CD8-positive, alpha-beta memory T cell (primary cell): ENCODE measurements at places on chromosomes 5 and 9. TPM values are rescaled to one million over a fixed set of nuclear protein-coding genes. Genes with fewer than 3 reads are reported as not detected.

GRCh38 chr5:45508135-45508534 is 188.0 kb downstream of the HCN1 start:
- no peaks in the 10 kb centered on the region for H3K36me3 ChIP-seq
- DNase-seq: no peak
- H3K27me3 ChIP-seq: no peaks in the 10 kb centered on the region
- H3K27ac ChIP-seq: no peak overlapping the region
- no peak overlapping the region for H3K4me3 ChIP-seq

The C5orf22 gene
- 29.8 TPM for total RNA-seq

DNA sequence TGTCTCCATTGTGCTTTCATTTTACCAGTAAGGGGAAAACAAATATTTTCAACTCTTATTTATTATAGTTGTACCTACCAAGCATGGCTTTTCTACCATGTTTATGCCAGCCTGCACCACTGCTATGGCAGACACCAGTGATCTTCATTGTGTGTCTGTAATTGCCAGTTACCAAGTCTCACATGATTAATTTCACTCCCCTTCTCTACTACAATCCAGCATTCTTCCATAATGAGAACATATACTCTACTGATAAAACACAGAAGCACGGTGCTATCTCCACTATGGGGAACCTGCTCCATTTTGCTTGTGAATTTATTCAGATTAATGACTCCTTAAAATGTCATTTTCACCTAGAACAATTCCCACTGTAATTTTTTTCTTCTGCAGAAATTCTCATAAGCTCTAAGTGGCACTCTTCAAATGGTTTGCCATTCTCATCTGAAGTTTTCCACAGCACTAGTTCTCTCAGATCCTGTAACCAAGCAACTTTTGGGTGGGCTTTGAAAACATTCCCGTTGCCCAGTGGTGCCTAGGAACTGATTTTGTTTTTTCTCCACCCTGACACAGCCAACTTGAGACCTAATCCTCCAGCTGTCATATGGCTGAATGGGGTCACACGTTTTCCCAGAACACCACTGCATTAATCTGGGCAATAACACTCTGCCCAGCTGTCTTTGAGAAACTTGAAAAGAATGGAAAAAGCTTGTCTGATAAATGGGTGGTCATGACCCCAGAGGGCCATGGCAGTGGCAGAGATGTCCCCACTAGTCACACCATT is 222.7 kb upstream of the RASEF start:
- H3K27ac ChIP-seq: no peak overlapping the region
- no peaks in the 10 kb centered on the region for H3K4me1 ChIP-seq
- DNase-seq: no peak
- no peaks in the 10 kb centered on the region for H3K36me3 ChIP-seq

The ANKH gene
- 80.0 TPM for total RNA-seq

GRCh38 chr5:124454081-124454480 is 292.4 kb downstream of the ZNF608 start:
- no peaks in the 10 kb centered on the region for H3K27me3 ChIP-seq
- no peaks in the 10 kb centered on the region for H3K4me1 ChIP-seq
- no peak overlapping the region for H3K27ac ChIP-seq

DNA sequence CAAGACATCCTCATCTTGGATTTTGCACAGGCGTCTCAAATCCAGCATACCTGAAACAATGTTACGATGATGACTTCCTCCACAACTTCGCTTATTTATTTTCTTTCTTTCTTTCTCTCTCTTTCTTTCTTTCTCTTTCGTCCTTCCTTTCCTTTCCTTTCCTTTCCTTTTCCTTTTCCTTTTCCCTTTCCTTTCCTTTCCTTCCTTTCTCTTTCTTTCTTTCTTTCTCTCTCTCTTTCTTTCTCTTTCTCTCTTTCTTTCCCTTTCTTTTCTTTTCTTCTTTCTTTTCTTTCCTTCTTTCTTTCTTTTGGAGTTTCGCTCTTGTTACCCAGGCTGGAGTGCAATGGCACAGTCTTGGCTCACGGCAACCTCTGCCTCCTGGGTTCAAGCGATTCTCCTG is 20.1 kb downstream of the NDUFS4 start:
- no peak overlapping the region for H3K4me3 ChIP-seq
- H3K27ac ChIP-seq: no peak overlapping the region
- H3K4me1 ChIP-seq: no peaks in the 10 kb centered on the region

DNA sequence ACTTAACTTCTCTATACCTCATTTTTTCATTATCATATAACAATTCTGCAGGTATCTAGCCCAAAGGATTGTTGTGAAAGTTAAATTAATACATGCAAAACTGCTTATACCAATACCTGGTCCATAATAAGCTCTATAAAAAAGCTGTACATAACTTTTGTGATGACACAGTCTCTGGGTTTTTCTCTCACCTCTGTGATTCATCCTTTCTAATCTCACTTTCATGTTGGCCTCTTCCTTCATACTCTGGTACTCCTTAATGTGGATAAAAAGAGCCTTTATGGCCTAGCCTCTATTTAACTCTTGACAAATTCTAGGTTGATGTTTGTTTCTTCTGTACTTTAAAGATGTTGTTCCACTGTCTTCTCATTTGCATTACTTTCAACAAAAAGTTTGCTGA is 162.9 kb upstream of the ACOT12 start:
- H3K36me3 ChIP-seq: no peaks in the 10 kb centered on the region
- H3K4me3 ChIP-seq: no peak overlapping the region
- H3K4me1 ChIP-seq: no peaks in the 10 kb centered on the region

DNA sequence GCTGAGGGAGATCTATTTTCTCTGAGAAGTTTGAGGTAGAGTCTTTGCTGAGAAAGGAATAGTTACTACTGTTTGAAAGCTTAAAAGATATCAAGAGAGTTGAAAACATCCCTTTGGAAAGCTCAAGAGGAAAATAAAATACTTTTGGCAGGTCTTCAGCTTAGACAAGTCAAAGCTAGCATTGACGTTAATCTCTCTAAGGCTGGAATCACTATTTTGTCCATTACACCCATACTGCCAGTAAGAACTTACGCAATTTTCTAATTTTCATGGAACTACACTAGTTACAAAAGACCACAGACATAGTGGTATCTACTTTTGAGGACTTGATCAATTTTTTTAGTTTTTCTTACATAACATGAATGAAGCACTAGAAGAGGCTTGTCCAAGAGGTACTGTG is 494.9 kb downstream of the PSAT1 start:
- no peak overlapping the region for H3K27ac ChIP-seq
- no peak for DNase-seq
- no peaks in the 10 kb centered on the region for H3K36me3 ChIP-seq
- no peak overlapping the region for H3K4me3 ChIP-seq

DNA sequence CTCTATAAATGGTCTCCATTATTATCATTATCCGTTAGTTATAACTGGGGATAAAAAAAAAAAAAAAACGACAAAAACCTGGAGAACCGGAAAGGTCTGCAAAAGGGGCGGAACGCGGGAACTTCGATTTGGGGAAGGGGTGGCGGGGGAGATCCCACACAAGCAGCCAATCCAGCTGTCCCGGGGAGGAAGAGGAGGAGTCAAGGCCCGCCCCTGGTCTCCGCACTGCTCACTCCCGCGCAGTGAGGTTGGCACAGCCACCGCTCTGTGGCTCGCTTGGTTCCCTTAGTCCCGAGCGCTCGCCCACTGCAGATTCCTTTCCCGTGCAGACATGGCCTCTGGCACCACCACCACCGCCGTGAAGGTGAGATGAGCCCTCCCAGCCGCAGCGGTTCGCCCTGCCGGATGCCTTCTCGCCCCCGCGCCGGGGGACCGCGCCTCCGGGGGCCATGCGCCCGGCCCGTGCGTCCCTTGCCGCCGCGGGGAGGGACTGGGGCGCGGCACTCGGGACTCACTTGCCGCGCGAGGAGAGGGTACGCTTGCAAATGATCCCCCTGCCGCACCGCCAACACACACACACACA is at the start of gene MTAP:
MTAP (plus strand) TSS at position 219 of the 583 bp plus-strand sequence; CDS start at position 332, 113 bp downstream.
- DNase-seq: peak; percentile 68
- H3K4me1 ChIP-seq: peaks cover 27% of the 10 kb centered on the region
- peak within 1 kb of the TSS; percentile 30 for H3K27ac ChIP-seq
- no peaks in the 10 kb centered on the region for H3K27me3 ChIP-seq
- peak within 1 kb of the TSS; percentile 82 for H3K4me3 ChIP-seq
- no peaks in the 10 kb centered on the region for H3K36me3 ChIP-seq

GRCh38 chr9:97904725-97905124 is 17.6 kb downstream of the TRMO start:
- H3K27me3 ChIP-seq: no peaks in the 10 kb centered on the region
- H3K36me3 ChIP-seq: peaks cover under 1% of the 10 kb centered on the region
- peak overlapping the region; percentile 47 for H3K4me3 ChIP-seq
- H3K4me1 ChIP-seq: peaks cover 92% of the 10 kb centered on the region
- DNase-seq: no peak

The EQTN gene
- total RNA-seq: not detected

The MEIKIN gene
- total RNA-seq: 0.53 TPM

DNA sequence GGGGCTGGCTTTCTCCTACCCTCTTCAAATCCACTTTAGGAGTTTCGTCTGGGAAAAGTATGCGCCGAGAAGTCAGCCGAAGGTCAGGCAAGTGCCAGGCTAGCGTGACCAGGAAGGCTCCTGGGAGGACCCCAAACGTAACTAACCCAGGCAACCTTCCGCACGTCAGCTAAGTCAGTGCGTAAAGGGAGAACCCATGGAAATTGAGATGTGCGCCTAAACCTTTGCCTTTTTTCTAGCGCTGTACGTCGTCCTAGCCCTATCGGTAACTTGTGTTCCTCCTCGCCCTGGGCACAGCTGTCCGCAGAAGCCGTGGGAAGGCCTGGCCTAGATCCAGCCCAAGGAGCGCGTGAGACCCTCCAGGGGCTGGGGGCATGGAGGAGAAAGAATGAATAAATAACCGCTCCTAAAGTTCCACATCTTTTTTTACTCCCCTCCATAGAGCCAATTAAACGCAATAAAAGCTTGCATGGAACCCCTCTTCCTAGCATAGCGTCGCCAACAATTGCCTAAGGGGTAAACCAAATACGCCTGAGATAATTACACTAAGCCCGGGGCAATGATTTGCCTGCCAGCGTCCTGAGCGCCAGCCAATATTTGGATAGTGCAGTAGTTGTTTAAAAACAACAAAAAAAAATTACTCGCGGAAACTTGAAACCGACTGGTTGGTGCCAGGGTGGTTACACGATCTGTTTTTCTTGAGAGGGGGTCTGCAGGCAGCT is 4.0 kb upstream of the FOXB2 start:
- no peak overlapping the region for H3K4me3 ChIP-seq
- H3K36me3 ChIP-seq: no peaks in the 10 kb centered on the region
- no peak for DNase-seq
- H3K4me1 ChIP-seq: no peaks in the 10 kb centered on the region
- peaks cover 29% of the 10 kb centered on the region for H3K27me3 ChIP-seq

The FBXL7 gene
- not detected for total RNA-seq

The NIPBL gene
- 55.0 TPM for total RNA-seq

The PCDHB14 gene
- total RNA-seq: not detected

The CEL gene
- 1.2 TPM for total RNA-seq

The SPATA31D4 gene
- not detected for total RNA-seq

DNA sequence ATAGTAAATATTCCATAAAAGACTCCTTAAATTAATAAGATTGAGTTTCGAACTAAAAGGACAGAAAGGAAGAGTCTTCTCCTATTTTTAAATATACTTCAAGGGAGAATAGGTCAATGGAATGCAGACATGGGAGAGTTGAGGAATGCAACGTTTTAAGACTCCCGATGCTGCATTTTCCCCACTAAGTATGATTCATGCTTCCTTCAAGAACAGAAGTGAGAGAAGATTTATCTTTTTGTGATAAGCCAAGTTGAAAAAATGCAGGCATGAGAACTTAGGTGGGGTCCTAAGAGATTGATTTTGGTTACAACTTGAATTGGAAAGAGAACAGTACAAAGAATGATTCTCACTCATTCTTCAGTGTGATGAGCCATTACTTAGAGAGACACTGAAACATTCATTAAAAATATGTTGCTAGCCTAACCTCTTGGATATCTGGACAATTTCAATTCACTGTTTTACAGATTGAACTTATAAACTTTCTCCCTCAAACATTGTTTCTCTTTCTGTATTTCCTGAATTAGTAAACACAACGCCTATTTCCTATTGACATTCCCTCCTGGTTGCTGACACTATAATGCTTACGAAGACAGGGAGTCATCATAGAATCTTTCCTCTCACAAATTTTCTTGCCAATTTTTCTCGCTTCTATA is 1666.1 kb upstream of the WWC1 start:
- DNase-seq: no peak
- H3K4me1 ChIP-seq: no peaks in the 10 kb centered on the region
- no peak overlapping the region for H3K27ac ChIP-seq

- H3K27ac ChIP-seq: no peak overlapping the region
- peaks cover 4% of the 10 kb centered on the region for H3K27me3 ChIP-seq
- DNase-seq: no peak
These were observed 128.3 kb upstream of the MOCS2 start for GRCh38 chr5:53237876-53238275.

GRCh38 chr9:87950765-87951488 is 23.4 kb downstream of the CDK20 start:
- H3K27ac ChIP-seq: no peak overlapping the region
- no peaks in the 10 kb centered on the region for H3K27me3 ChIP-seq
- H3K4me3 ChIP-seq: no peak overlapping the region
- H3K36me3 ChIP-seq: no peaks in the 10 kb centered on the region
- no peaks in the 10 kb centered on the region for H3K4me1 ChIP-seq

GRCh38 chr9:20962536-20963225 is 68.8 kb downstream of the HACD4 start:
- H3K4me1 ChIP-seq: no peaks in the 10 kb centered on the region
- H3K36me3 ChIP-seq: no peaks in the 10 kb centered on the region
- no peaks in the 10 kb centered on the region for H3K27me3 ChIP-seq
- no peak overlapping the region for H3K27ac ChIP-seq

DNA sequence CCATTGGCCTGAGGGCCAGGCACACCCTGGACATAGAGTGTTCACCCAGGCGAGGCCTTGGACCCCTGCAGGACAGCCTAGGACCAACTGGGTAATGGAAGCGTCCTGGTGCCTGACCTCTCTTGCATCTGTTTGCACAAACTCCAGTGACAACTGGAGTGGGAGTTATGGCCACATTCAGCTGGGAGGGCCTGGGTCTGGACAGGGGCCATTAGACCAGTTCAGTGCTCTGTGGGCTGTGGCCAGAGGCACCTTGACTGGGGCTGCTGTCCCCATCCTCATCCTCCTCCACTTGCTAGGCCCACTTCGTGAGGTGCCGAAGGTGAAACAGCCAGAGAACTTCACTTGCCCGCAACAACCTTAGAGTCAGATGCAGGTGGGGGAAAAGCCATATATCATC is 372.7 kb upstream of the IRX1 start:
- DNase-seq: no peak
- no peaks in the 10 kb centered on the region for H3K27me3 ChIP-seq
- H3K36me3 ChIP-seq: no peaks in the 10 kb centered on the region
- H3K4me3 ChIP-seq: no peak overlapping the region
- no peak overlapping the region for H3K27ac ChIP-seq
- no peaks in the 10 kb centered on the region for H3K4me1 ChIP-seq

The ADAMTSL2 gene
- total RNA-seq: not detected

GRCh38 chr5:99191206-99191745 is 262.5 kb upstream of the CHD1 start:
- H3K27me3 ChIP-seq: no peaks in the 10 kb centered on the region

The PAPPA gene
- total RNA-seq: not detected

GRCh38 chr9:25350011-25350410 is 328.2 kb downstream of the TUSC1 start:
- no peak for DNase-seq
- no peak overlapping the region for H3K4me3 ChIP-seq
- H3K27ac ChIP-seq: no peak overlapping the region
- no peaks in the 10 kb centered on the region for H3K4me1 ChIP-seq
- H3K36me3 ChIP-seq: no peaks in the 10 kb centered on the region

The TAF1L gene
- total RNA-seq: not detected
